ENCODE measurements at places on chromosomes 4 and X.

- DNase-seq = no peak
Measured at GRCh38 chrX:32495855-32496254, 715.5 kb downstream of the DMD start.

GRCh38 chrX:133527825-133528224 lies 112.5 kb upstream of the GPC4 start:
- DNase-seq = no peak

- DNase-seq = no peak
Measured at GRCh38 chr4:128574706-128575105, 234.8 kb upstream of the JADE1 start.

GRCh38 chrX:20244931-20245330 lies 21.8 kb downstream of the RPS6KA3 start:
- no peak for DNase-seq

DNA sequence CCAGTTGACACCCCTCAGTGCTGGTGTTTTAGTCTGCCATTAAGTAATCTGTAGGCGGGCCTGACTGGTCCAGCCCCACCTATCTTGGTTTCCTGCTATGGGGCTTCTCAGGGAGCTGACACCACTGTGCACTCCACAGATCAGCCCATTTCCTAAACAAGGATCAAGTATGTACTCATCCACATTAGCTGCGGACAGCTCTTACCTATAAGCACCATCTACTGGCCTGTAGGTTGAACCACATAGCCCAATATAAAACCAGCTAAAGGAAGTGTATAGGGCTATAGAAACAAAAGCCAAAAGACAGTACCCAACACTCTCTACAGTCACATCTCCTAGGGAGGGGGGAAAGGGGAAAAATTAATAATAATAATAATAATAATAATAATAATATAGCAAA lies 353.5 kb upstream of the CXorf51B start:
- no peak for DNase-seq

GRCh38 chr4:37001688-37002436 lies 242.7 kb upstream of the NWD2 start:
- DNase-seq = no peak

DNA sequence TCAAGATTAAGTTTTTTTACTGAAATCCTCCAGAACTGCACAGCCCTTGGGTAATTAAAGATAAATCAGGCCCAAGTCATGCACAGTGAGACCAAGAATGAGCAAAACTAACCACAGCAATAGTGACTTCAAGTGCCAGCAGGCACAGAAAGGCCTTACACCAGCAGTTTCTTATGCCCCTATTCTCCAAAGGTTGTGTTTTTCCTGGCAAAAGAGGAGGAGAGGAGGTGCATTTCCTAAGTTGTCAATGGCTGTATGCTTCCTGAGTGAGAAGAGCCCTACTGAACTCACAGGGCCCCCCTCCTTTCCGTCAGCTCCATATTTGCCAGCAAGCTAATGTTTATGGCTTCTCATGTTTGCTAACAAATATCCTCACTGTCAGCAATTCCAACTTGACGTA lies 418.7 kb upstream of the INTU start:
- no peak for DNase-seq

GRCh38 chr4:68256284-68256683 lies 10.8 kb upstream of the TMPRSS11B start:
- DNase-seq = no peak

GRCh38 chr4:145213245-145213644 lies 32.9 kb upstream of the OTUD4 start:
- no peak for DNase-seq

DNA sequence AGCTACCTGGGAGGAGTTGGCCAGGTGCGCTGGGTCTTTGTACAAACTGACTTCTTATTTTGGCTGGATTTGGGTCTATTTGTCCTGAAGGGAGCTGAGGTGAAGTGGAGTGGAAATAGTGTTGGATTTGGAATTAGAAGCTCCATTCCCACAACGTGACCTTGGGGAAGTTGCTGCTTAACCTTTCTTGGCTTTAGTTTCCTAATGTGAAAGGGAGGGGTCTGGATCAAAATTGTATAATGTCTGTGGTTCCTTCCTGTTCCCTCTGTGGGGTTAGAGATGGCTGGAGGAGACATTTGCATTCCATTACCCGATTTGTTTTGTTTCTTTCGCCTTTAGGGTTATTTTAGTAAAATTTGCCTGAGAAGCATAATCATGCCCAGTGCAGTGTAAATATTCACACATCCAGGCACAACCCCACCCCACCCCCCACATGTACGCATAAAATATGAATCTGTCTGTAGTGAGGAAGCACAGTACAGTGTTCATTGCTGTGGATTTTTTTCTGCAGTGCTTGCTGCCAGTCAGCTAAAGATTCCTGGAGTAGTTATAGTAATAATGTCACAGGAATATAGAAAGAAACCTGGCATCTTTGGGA lies 21.5 kb downstream of the JADE1 start:
- DNase-seq = no peak

- no peak for DNase-seq
Measured at GRCh38 chr4:149108626-149109025, 666.4 kb upstream of the NR3C2 start.

Measured in NCI-H2171 treated with DMSO at 0.1 percent for 48 hours (cell line).